ENCODE measurements at places on chromosomes 3 and 15.

DNA sequence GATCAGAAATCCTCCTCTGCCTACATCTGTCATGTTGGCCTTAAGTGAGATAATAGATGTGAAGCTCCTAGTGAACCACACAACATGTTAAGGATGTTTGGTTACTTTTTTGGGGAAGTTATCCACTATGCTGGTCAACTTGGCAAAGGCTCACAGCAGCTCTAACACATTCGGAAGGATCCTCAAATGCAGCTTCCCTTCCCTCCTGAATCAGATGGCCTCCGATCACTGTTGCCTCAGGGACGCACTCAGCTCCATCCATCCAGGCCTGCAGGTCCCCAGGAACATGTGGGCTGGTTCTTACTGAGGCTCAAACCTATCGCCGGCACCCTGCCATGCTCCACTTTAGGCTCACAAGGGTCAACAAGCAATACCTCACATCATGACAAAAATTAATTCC, 67.9 kb downstream of the CORO2B start:
- no peak for DNase-seq

DNA sequence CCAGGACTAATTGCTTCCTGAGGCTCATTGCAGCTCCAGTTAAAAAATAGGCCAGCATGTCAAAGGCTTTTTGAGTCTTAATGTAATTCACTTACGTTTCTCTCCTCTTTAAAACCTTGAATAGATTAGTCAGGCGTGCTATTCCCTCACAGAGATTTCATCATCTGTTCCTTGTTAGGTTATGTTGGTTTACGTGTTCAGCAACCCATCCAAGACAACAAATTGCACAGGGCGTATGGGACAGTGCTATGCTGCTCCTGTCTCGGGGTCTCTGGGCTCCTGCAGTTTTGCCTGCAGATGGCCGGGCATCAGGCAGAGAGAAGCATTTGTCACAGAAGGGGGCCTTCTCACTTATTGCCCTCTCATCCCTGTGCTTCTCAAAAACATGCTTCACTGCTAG, 117.1 kb downstream of the CHDH start:
- DNase-seq = no peak

- DNase-seq = no peak
Measured at GRCh38 chr3:160885791-160886286, 129.8 kb downstream of the PPM1L start.

GRCh38 chr3:187971629-187972028, 182.3 kb upstream of the LPP start:
- no peak for DNase-seq

GRCh38 chr3:172040078-172040980, 951 bp downstream of the FNDC3B start:
- DNase-seq = peak; percentile 14

DNA sequence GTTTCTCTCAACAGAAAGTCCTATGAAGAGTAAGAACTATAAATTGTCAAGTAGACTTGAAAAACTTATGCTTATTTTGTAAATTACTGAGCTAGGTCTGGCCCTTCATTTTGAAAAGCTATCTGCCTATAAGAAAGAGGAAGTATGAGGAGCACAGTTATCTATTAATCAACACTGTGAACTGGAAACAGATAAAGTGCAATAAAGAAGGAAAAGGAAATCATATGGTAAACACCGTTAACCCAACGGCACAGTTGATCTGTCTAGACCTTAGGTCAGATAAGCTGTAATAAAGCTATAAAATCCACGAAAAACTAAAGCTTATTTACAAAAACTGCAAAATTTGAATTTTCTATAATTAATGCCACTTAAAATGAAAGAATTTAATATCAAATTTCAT, 242.5 kb downstream of the ZBTB20 start:
- no peak for DNase-seq

DNA sequence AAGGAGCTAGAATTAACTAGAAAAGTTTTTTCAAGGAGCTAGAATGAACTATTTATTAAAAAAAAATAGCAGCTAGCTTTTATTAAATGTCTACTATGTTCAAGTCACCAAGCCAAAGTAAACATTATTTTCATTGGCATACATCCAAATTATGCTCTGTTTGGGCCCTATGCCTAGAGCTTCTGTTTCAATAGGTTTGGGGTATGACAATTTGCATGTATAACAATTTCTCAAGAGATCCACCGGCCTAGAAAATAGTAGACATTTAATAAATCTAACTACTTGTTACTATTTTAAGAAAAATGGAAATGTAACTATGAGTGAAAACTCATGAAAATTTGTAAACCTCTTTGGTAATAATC, 8.0 kb downstream of the GABRR3 start:
- DNase-seq = no peak

- no peak for DNase-seq
Measured at GRCh38 chr15:40793216-40793989, 13.5 kb upstream of the ZFYVE19 start.

GRCh38 chr3:100228247-100228646, 32.5 kb upstream of the TBC1D23 start:
- DNase-seq = no peak

DNA sequence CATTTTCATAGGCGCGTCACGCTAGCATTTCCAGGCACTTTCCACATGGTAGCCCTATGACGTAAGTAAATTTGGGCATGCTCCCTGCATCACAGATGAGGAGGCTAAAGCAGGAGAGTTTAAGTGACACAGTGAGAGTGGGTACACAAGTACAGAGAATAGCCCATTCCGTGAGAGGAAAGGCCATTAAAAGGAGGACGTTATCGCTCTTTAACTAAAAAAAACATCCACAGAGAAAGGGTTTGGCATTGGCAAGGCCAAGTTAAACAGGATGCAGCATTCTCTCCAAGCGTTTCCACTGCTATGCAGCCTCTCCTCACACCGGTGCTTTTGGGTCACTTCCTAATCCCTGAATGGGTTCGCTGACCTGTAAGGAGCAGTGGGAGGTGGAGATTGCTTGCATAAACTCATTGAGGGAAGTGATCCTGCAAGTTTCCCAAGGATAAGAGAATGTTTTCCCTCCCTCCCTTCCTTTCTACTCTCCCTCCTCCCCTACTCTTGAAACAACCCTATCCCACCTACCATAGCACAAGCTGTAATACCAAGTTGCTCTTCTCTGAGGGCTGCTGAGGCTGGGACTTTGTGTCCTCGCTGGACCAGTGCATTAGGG, 147.7 kb downstream of the VGLL4 start:
- no peak for DNase-seq

DNA sequence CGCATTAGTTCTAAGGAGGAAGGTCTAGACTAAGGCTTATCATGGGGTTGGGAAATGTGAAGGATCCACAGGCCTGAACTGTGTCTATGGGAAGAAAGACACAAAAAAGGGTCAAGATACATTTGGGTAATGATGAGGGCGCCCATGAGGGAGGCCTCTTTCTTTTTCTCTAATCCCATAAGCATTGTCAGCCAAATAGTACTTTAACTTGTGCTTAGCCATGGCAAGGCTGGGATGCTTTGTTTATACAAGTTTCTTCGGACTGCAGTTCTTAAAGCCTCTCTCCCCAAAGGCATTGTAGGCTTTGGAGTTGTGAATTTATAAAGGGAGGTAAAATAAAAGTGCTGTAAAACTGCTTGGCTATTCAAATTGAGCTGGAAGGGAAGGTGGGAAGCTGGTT, 23.4 kb downstream of the ARMC8 start:
- no peak for DNase-seq

DNA sequence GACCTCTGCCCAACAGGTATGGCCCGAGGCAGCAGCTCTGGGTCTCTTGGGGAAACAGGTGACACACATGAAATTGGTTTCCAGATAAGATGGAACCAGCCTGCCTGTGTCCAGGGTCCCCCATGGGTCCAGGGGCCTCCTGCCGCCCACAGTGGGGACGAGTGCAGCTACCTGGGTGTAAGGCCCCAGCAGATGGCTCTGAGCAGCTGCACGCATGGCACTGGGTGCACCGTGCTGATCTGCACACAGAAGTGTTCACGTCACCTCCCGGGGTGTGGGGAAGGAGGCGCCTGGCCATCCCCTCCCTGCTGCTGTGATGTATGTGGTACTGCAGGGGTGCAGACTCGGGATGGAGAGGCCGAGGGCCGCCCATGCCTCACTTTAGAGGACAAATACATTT, 63.6 kb downstream of the NIPA2 start:
- DNase-seq = no peak

DNA sequence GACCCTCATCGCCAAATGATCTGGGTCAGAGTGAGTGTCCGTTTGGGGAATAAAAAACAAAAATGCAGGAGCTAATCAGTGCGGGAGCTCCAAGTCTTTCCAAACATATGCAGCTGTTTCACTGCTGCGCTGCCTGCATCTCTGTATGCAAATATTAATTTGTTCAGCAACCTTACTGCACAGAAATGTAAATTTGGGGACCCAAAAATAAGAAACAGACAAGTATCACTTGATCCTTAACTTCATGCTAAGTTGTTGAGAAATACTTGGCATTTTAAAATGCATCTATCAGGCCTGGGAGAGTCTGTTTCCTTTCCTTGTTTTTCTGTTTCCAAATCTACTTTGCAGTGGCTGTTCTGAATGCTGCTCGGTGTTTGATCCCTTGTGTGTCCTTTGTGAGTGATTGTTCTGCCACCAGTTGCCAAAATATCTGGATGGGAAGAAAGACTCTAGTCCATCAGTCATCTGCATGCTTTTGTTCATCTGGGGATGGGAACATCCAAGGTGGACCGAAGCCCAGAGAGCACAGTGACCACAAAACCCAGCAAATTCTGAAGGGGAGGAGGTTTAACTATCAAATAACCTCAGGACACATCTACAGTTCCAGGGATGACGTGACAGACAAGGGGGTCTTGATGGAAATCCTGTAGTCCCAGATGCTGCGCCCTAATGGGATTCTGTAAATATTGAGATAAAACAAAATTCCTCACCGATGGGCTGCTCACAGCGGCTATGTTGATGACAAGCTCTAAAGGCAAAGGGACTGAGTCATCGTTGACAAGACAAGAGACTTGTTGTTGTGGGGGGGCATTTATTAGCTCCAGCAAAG, 199.5 kb upstream of the WNT5A start:
- no peak for DNase-seq

DNA sequence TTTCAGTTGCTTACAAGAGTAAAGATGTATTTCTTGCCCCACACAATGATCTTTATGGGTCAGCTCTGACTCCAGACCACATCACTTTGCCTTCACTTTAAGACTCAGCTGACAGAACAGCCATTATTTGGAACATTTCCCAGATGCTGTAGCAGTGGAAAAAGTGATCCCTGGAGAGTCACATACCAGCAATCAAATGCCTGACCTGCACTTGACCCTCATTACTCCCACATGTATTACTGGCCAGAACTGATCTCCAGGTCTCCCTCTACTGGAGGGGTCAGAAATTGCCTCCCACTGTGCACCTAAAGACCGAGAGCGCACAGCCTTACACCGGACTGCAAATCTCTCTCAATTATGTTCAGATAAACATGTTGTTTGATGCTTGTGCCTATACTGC, 88.6 kb upstream of the ZNF385D start:
- no peak for DNase-seq

GRCh38 chr3:5499404-5499803, 311.9 kb downstream of the EDEM1 start:
- DNase-seq = peak; percentile 20

DNA sequence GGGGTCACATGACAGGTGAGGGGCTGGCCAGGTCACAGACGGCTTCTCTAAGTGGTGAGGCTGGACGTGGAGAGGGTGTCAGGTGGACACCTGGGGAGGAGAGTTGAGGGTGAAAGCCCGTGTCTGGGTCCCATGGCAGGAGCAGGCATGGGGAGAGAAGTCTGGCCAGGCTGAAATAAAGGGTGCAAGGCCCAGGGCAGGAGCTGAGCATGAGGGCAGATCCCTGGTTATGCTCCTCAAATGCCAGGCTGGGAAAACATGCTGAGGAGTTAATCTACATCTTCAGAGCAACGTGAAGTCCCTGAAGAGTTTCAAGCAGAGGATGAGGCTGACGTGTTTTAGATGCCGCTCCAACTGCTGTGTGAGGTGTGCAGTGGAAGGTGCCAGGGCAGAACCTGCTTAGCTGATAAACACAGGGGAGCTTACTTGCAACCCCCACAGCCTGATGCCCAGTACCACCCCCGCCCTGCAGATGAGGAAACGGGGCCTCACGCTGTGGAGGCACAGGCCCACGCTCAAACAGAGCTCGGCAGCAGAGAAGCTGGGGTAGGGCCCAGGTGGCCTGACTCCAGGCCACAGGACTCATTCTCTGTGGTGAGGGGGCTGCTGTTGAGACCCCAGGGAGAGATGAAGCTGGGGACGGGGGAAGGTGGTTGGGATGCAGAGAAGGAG, 40.5 kb downstream of the HCN4 start:
- DNase-seq = no peak

- DNase-seq = no peak
Measured at GRCh38 chr3:33941804-33942203, 143.4 kb downstream of the PDCD6IP start.

DNA sequence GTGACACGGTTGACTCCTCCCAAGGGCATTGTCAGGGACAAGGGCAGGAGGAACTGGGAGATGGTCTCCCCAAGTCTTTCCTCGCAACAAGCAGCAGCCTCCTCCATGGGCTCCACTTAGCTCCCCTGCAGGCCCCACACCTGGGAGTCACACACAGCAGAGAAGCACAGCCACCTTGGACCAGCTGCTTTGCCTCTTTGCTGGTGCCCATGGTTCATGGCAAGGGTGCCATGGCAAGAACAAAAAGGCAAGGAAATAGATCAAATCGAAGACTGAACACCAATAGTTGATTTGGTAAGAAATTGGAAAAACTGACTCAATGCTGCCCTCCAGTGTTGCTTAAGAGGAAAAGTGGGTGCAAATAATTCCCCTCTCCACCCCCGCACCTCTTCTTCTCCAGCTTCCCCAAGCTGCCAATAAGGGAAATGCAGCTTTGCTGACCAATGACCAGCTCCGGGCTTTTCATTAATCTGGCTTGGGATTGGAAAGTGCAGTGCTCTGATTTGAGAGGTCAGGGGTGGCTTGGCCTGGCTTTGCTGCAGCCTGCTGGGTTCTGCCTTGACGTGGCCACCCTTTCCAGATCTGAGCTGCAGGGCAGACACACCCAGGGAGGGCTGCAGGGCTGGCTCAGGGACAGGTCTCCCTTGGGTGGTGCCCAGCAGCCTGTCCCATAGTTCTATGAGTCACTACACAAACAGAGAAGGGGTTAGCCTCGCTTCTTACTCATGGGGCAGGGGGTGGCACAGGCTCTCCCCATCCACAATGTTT, 162.0 kb downstream of the KLF13 start:
- DNase-seq = peak; percentile 69

Data from GM19239 (cell line).